ENCODE measurements at places on chromosomes 1 and 21. TPM values are rescaled to one million over a fixed set of nuclear protein-coding genes. Genes with fewer than 3 reads are reported as not detected.
A peak's percentile ranks its signal among the peaks of the same experiment; 100 is the strongest.

The SPRR4 gene
- polyA plus RNA-seq: not detected

DNA sequence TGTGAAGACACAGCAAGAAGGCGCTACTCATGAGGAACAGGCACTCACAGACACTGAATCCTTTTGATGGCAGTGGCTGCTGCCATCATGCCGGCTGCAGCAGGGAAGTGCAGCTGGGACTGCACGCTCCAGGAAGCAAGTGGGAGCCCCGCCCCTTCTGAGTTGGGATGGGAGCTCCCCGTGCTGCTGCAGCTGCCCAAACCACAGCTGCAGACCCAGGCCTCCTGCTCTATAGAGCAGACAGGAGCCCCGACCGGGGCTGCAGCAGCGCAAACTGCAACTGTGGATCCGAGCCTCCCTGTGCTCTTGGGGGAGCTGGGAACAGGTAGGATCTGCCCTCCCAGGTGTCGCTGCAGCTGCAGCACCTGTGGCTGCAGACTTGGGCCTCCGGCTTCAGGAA is 65.2 kb upstream of the MARK1 start:
- DNase-seq: no peak

The IL22RA1 gene
- polyA plus RNA-seq: not detected

DNA sequence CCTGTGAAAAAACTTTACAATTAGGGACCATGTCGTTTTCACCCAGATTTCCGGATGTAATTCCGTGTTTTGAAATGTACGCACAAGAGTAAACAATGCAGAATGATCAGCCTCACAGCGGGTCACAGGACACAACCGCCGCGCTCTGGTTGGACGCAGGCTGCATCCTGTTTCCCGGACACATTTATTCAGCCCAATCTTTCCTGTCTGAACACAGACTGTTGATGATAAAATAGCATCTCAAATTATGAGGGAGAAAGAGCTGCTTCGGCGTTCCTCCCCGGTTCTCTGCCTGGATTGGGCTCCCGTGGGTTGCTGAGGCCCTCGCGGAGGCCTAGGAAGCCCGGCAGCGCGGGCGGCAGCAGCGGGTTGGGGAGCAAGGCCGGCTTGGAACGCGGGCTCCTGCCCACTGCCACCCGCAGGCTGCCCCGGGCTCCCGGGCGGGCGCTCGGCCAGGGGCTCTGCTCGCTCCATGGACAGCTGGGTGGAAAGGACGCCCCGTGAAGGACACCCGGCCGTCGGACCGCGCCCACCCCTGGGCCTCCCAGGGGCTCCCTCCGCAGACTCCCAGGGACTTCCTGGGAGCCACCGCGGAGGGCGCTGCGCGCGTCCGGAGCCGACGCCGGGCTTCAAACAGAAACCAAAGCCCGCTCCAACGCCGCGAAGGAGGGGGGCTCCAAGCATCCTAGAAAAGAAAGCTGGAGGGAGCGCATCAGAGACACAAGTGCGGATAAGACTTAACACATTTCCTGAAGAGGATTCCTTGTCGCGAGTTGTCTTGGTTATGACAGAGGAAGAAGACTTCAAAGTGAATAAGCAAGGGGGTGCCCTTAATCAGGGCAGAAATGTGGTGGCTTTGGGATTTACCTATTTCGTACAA is 122.3 kb downstream of the ESRRG start:
- DNase-seq: peak; percentile 56

DNA sequence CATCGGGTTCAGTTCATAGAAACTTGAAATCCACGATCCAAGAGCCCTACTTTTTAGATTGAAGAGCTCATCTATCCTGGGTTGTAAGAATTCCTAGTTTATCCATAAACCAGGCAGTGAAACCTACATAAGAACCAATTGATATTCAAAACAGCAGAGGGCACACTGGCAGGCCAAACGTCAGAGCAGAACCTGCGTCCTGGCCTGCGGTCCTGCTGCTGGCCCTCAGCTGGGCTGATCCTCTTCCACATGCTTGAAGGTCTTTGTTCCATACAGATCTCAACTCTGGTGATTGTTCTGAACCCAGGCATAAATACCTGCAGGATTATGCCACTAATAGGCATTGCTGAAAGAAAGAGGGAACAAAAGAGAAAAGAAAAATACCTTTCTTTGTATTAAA is 47.0 kb downstream of the MT1HL1 start:
- no peak for DNase-seq

DNA sequence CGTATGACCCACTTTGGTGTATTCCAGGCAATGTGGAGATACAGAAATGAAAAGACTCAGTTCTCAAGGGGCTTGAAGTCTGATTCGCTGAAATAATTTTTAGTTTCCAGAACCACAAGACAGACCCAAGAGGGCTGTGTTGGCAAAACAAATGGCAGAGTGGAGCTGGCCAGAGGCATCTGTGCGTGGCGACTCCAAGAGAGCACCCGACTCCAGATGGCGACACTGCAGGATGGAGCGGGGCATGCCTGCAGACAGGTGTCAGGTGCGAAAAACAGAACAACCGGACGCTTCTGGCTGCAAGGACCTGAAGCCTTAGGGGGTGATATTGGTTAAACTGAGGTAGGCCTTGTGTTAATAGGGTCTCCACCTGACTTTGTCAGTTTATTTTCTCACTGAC is 31.7 kb upstream of the COQ8A start:
- no peak for DNase-seq

- DNase-seq: no peak
Observed at GRCh38 chr1:64499966-64500365, 30.0 kb downstream of the CACHD1 start.

The FYB2 gene
- not detected for polyA plus RNA-seq

The BCL2L15 gene
- 0.28 TPM for polyA plus RNA-seq

DNA sequence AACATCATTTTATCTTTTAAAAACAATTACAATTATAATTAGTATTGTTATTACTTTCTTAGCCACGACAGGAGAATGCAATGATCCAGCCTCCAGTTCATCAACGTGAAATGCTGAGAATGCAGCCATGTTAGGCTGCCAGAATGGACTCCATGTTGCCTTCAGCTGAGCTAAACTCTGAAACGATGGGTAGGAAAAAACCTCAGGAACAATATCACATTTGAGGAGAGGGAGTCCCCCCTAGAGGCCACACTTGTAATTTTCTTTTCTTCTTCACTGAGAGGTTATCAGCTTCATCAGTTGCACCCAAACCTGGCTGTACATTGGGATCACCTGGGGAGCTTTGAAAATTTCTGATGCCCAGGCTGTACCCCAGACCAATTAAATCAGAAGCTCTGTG is 34.6 kb upstream of the DNAH14 start:
- no peak for DNase-seq

The GCSAML gene
- not detected for polyA plus RNA-seq

The SIM2 gene
- polyA plus RNA-seq: not detected

The BLACAT1 gene
- polyA plus RNA-seq: not detected

The PCBP3 gene
- 0.06 TPM for polyA plus RNA-seq

- peak; percentile 65 for DNase-seq
Observed at GRCh38 chr1:39491146-39491921, at the start of gene BMP8A. BMP8A (plus strand) TSS chr1:39491636; CDS start chr1:39491992, 356 bp downstream.

GRCh38 chr1:21089731-21090130 is 87.0 kb downstream of the EIF4G3 start:
- peak; percentile 63 for DNase-seq

The TRMT1L gene
- 7.9 TPM for polyA plus RNA-seq

The TCP10L gene
- 0.07 TPM for polyA plus RNA-seq

DNA sequence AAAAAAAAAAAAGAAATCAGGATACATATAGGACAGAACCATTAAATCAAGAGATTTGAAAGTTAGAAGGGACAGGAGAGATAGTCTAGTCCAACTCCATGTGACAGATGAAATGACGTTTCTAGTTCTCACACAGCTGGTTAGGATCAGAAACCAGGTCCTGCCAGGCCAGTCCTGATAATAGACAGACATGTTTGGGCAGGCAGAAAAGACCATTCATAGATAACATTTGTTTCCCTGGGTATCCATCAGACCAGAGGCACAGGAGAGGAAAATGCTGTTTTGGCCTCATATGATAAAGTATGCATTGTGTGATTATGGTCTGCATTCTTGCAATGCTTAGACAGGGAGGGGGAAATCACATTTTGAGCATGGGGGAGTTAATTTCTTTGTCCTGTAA is 29.3 kb downstream of the ZBTB8B start:
- no peak for DNase-seq

GRCh38 chr1:18836654-18837053 is 22.8 kb downstream of the TAS1R2 start:
- DNase-seq: no peak

The CGN gene
- polyA plus RNA-seq: 0.37 TPM

The SLC16A4 gene
- polyA plus RNA-seq: 6.3 TPM

GRCh38 chr1:193131266-193131860 is 9.5 kb downstream of the CDC73 start:
- no peak for DNase-seq

DNA sequence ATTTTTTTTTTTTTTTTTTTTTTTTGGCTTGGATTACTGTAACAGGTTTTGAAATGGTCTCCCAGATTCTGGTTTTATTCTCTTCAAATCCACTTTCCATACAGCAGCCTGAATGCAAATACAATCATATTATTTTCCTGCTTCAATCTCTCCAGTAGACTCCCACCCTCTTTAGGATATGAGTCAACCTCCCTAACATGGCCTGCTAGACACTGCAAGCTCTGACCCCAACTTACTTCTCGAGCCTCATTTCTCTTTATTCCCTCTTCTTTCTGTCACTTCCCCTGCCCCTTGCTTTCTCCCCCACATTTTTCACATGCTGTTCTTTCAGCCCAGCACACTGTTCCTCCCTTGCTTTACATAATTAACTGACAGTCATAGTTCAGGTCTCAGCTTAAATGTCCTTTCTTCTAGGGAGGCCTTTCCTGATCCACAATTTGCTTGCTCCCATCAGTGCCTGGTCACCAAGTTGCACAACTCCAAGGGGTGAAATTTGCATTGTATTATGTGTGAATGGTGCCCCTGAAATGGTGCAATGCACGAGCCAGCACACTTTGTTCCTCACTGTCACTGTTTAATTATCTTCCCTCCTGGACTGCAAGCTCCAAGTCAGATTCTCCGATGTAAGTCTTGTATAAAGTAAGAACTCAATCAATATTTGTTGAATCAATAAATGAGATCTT is 22.1 kb upstream of the IL19 start:
- peak; percentile 22 for DNase-seq

- DNase-seq: no peak
Observed at GRCh38 chr21:44303490-44303981, 3.7 kb downstream of the PFKL start.

The FCRL2 gene
- polyA plus RNA-seq: not detected

- peak; percentile 44 for DNase-seq
Observed at GRCh38 chr21:36610201-36610600, 88.7 kb upstream of the SIM2 start.

The C1orf87 gene
- not detected for polyA plus RNA-seq
